ENCODE measurements at places on chromosomes 11 and 22. TPM values are rescaled to one million over a fixed set of nuclear protein-coding genes. Genes with fewer than 3 reads are reported as not detected.
A peak's percentile ranks its signal among the peaks of the same experiment; 100 is the strongest.

- no peaks in the 10 kb centered on the region for H3K36me3 ChIP-seq
- no peaks in the 10 kb centered on the region for H3K4me1 ChIP-seq
- H3K4me3 ChIP-seq: no peak overlapping the region
- no peak for DNase-seq
Observed at GRCh38 chr11:90775567-90776165, 552.8 kb upstream of the CHORDC1 start.

DNA sequence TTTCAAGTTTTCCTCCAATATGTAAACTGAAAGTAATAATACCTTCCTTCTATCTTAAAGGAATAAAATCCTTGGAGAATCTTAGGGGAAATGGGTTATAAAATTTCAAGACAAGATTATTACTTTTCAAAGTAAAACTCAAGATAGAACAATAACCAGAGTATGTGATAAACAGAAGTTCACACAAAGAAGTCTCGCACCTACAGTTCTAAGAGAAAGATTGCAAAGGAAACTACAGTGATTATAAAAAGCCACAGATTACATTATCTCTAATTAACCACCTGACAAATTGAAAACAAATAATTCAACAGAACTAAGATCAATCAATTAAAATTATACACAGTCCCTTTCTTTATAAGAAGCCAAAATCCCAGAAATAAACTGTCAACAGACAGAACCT is 34.0 kb downstream of the AMBRA1 start:
- peaks cover 7% of the 10 kb centered on the region for H3K4me1 ChIP-seq
- no peaks in the 10 kb centered on the region for H3K27me3 ChIP-seq
- H3K27ac ChIP-seq: no peak overlapping the region
- peak overlapping the region; percentile 20 for H3K4me3 ChIP-seq
- DNase-seq: no peak

- H3K27me3 ChIP-seq: peaks cover 3% of the 10 kb centered on the region
- H3K27ac ChIP-seq: no peak overlapping the region
Observed at GRCh38 chr11:121347094-121347493, 54.5 kb downstream of the SC5D start.

The SYT13 gene
- not detected for total RNA-seq

GRCh38 chr11:72411623-72412419 is 22.5 kb downstream of the CLPB start:
- DNase-seq: no peak
- H3K27me3 ChIP-seq: no peaks in the 10 kb centered on the region
- no peak overlapping the region for H3K27ac ChIP-seq
- no peaks in the 10 kb centered on the region for H3K36me3 ChIP-seq
- no peaks in the 10 kb centered on the region for H3K4me1 ChIP-seq
- no peak overlapping the region for H3K4me3 ChIP-seq

- peaks cover 6% of the 10 kb centered on the region for H3K4me1 ChIP-seq
- H3K27me3 ChIP-seq: no peaks in the 10 kb centered on the region
- no peaks in the 10 kb centered on the region for H3K36me3 ChIP-seq
- DNase-seq: peak; percentile 56
- peak overlapping the region; percentile 67 for H3K4me3 ChIP-seq
Observed at GRCh38 chr22:37808294-37808657, 542 bp downstream of the GCAT start.

GRCh38 chr11:64647019-64647779 is 56.2 kb downstream of the SLC22A12 start:
- no peaks in the 10 kb centered on the region for H3K36me3 ChIP-seq
- no peak overlapping the region for H3K4me3 ChIP-seq
- H3K27me3 ChIP-seq: peaks cover 30% of the 10 kb centered on the region
- H3K4me1 ChIP-seq: no peaks in the 10 kb centered on the region
- no peak for DNase-seq

DNA sequence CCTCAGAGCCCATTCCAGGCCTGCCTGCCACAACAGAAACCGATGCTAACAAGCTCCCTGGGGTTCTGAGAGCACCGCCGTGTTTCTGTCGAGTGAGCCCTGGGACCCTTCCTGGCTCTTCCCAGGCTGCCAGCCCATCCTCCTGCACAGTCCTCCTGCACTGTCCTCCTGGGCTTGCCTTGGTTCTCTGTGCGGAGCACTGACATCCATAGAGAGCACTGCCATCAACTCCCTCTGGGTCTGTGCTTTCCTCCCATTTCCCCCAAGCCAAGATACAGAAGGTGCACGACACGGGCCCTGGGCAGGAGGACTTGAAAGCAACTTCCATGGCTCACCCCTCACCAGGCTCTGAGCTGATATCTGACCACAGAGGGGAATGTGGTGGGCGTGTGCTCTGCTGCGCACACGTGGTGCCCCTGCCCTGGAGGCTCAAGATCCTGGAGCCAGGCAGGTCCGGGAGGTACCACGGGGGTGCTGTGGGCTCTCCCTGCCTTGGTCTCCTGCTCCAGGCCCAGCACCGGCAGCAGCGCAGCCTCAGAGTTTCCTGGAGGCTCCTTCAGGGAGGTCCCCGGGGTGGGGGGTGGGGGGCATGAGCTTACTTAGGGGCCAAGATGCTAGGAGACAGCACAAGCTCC is 304.2 kb downstream of the BRD1 start:
- no peak overlapping the region for H3K27ac ChIP-seq
- H3K4me1 ChIP-seq: no peaks in the 10 kb centered on the region
- H3K36me3 ChIP-seq: no peaks in the 10 kb centered on the region

The CASP1 gene
- total RNA-seq: 82.2 TPM

The CHRNA10 gene
- 0.50 TPM for total RNA-seq

The KRTAP5-2 gene
- not detected for total RNA-seq

The NDUFS8 gene
- total RNA-seq: 88.1 TPM

GRCh38 chr11:79950172-79950571 is 509.3 kb upstream of the TENM4 start:
- H3K4me1 ChIP-seq: no peaks in the 10 kb centered on the region
- H3K27ac ChIP-seq: no peak overlapping the region
- H3K27me3 ChIP-seq: no peaks in the 10 kb centered on the region
- H3K4me3 ChIP-seq: no peak overlapping the region
- no peaks in the 10 kb centered on the region for H3K36me3 ChIP-seq
- no peak for DNase-seq

The TCIRG1 gene
- total RNA-seq: 42.1 TPM

The LGALS12 gene
- total RNA-seq: not detected

DNA sequence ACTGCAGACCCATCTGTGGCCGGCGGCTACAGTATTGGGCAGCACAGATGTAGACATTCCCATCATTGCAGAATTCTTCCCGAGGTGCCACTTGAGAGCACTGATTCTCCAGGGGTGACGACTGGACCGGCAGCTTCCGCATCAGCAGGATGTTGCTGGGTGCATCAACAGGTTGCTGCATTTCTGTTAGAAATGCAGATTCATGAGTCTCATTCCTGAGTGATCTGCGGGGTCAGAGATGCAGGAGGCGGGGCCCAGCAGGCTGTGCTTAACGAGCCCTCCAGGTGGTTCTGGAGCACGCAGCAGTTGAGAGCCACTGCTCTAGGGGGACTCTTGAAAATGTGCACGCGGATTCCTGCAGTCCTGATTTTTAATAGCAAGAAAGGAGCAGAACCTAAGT is 321.8 kb downstream of the TBC1D22A start:
- no peak overlapping the region for H3K4me3 ChIP-seq
- no peaks in the 10 kb centered on the region for H3K36me3 ChIP-seq
- no peaks in the 10 kb centered on the region for H3K4me1 ChIP-seq
- no peaks in the 10 kb centered on the region for H3K27me3 ChIP-seq
- no peak overlapping the region for H3K27ac ChIP-seq

- H3K27ac ChIP-seq: no peak overlapping the region
- H3K4me3 ChIP-seq: no peak overlapping the region
Observed at GRCh38 chr22:20264614-20265452, 3.3 kb downstream of the RTN4R start.

The NFAM1 gene
- not detected for total RNA-seq

GRCh38 chr22:36340621-36341020 is 47.1 kb downstream of the MYH9 start:
- DNase-seq: no peak
- H3K36me3 ChIP-seq: peaks cover 39% of the 10 kb centered on the region
- H3K27me3 ChIP-seq: no peaks in the 10 kb centered on the region
- H3K4me1 ChIP-seq: peaks cover 73% of the 10 kb centered on the region

GRCh38 chr11:115222218-115222862 is 281.9 kb downstream of the CADM1 start:
- H3K36me3 ChIP-seq: no peaks in the 10 kb centered on the region
- no peak overlapping the region for H3K27ac ChIP-seq
- H3K4me1 ChIP-seq: no peaks in the 10 kb centered on the region
- H3K27me3 ChIP-seq: no peaks in the 10 kb centered on the region
- H3K4me3 ChIP-seq: no peak overlapping the region
- DNase-seq: peak; percentile 86

The PRODH gene
- total RNA-seq: not detected

The HEPACAM gene
- not detected for total RNA-seq

The PGA5 gene
- total RNA-seq: not detected

GRCh38 chr11:36235750-36236149 is 53.5 kb downstream of the COMMD9 start:
- H3K4me1 ChIP-seq: peaks cover 2% of the 10 kb centered on the region
- H3K27ac ChIP-seq: no peak overlapping the region
- no peak overlapping the region for H3K4me3 ChIP-seq

GRCh38 chr22:27134315-27134701 is 476.9 kb downstream of the MIAT start:
- H3K4me1 ChIP-seq: peaks cover 17% of the 10 kb centered on the region
- no peaks in the 10 kb centered on the region for H3K27me3 ChIP-seq
- H3K27ac ChIP-seq: peak overlapping the region; percentile 75

- H3K27me3 ChIP-seq: peaks cover 4% of the 10 kb centered on the region
- no peaks in the 10 kb centered on the region for H3K36me3 ChIP-seq
- peak; percentile 96 for DNase-seq
- H3K4me3 ChIP-seq: peak overlapping the region; percentile 20
- peaks cover 36% of the 10 kb centered on the region for H3K4me1 ChIP-seq
Observed at GRCh38 chr22:45997077-45997776, 20.3 kb upstream of the WNT7B start.

The LARGE2 gene
- not detected for total RNA-seq

The APOL1 gene
- total RNA-seq: 44.2 TPM

The CNGA4 gene
- total RNA-seq: 0.17 TPM

DNA sequence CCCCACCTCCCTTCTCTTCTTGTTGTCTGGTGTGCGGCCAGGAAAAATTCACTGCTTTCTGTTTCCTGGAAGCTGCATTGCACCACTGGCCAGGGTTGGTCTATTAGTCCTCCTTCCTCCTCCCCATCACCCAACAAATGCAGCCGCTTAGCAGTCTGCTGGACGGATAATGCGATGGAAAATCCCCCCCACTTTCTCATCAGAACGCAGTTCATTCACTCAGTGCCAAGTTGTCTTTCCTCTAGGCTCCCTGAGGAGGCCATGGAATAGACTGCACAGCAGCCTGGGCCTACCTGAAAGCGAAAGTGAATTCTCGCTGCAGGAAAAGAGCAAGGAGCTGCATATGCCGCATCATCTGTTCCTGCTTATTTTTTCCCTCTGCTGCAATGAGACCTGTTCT is 513.6 kb downstream of the METTL15 start:
- H3K36me3 ChIP-seq: no peaks in the 10 kb centered on the region
- no peak overlapping the region for H3K4me3 ChIP-seq
- peaks cover 3% of the 10 kb centered on the region for H3K4me1 ChIP-seq
- DNase-seq: peak; percentile 17
- no peak overlapping the region for H3K27ac ChIP-seq

DNA sequence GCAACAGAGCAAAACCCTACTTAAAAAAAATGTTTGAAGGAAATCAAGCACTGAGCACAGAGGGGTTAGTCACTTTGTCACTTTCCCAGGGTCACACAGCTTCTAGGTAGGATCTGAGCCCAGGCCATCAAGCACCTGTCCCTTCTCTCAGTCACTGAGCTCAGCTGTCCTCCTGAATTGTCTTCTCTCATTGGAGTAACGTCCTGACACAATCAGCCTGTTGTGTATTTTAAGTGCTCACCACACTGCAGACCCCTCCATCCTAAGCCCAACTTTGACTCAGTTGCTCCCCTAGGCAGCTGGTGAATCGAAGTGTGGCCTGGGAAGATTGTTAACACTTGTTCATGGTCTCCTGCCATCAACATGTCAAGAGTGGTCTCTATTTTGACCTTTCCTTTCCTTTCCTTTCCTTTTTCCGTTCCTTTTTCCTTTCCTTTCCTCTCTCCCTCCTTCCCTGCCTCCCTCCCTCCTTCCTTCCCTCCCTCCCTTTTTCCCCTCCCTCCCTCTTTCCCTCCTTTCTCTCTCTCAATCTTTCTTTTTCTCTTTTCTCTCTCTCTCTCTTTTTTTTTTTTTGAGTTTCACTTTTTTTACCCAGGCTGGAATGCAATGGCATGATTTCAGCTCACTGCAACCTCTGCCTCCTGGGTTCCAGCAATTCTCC is 76.1 kb downstream of the PIWIL3 start:
- H3K27me3 ChIP-seq: no peaks in the 10 kb centered on the region
- no peak for DNase-seq
- no peak overlapping the region for H3K27ac ChIP-seq
- H3K4me3 ChIP-seq: no peak overlapping the region
- H3K36me3 ChIP-seq: no peaks in the 10 kb centered on the region

DNA sequence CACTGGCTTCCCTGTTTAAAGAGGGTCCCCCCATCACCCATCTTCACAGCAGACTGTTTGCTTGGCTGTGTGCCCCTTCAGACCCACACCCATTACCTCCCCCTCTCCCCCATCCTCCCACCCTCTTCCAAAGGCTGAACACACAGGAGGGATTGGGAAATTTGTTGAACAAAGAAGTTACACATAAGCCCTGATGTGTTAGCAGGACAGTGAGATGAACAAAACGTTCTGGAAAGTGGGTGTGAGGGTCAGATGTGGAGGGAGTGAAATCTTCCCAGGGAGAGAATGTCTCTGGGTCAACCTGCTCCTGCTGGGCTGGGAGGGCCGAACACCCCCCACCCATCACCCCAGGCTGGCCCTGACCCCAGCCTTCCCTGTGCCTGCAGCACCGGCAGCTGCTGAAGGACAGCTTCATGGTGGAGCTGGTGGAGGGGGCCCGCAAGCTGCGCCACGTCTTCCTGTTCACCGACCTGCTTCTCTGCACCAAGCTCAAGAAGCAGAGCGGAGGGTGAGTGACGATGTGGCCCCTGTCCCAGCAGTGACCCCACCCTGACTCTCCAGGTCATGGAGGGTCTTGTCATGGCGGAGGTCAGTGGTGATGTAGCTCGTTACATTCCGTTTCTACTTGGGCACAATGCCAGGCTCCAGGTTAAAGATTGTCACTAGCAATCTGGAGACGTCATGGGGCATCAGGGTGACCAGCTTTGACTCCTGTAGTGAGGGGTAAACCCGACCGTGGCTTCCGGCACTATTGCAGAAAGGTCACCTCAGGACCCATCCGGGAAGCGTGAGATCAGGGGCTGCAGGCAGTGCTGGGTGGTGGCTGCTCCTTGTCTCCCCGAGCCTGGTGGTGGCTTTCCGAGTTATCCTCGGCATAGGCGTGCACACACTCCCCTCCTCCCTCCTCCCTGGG is 103.5 kb downstream of the BCR start:
- H3K27me3 ChIP-seq: no peaks in the 10 kb centered on the region
- no peak overlapping the region for H3K27ac ChIP-seq
- no peaks in the 10 kb centered on the region for H3K4me1 ChIP-seq
- no peak for DNase-seq

The CSF2RB gene
- not detected for total RNA-seq
